Right lung (tissue), 10 donors: ENCODE measurements at places on chromosomes 3 and 15. TPM values are rescaled to one million over a fixed set of nuclear protein-coding genes. Genes with fewer than 3 reads are reported as not detected.

DNA sequence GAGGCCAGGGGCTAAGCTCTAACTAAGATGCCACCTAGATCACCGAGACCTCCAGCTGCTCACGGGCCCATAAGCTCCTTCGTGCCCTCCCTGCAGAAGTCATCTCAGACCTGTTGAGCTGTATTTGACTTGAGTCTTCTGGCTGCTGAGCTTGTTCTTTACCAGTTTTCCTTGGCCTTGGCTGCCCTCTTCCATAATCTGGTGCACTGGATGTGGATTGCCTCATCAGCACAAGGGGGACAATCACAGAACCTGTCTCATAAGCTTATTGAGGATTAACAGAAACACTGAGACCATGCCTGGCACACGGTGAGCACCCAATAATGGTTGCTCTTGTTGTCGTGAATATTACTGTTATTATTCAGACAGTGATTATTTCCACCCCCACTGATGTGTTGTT is 101.1 kb downstream of the EPHB1 start:
- no peak for DNase-seq

GRCh38 chr3:115833074-115833473 is 209.8 kb downstream of the GAP43 start:
- DNase-seq: no peak

GRCh38 chr15:57229051-57229450 is 147.3 kb upstream of the CGNL1 start:
- no peak for DNase-seq

DNA sequence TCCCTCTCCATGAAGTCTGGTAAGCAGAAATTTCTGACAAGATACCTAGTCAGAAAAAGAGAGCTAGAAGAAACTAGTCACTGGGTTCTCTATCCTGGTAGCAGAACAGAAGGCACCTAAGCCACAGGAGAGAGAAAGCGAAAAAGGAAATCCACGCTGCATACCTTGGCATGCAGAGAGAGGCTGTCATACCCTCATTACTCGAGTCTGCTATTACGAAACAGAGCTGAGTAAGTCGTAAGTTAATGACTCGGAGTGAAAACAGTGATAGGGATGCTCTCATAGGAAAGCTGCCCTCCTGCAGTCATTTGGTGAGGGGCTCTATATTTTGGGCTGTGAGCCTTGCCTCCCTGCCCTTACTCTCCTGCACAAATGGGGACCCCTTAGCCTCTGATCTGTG is 16.2 kb downstream of the CLRN1 start:
- no peak for DNase-seq

GRCh38 chr3:171458071-171458863 is 1.9 kb downstream of the TNIK start:
- no peak for DNase-seq

GRCh38 chr3:2525968-2526367 is 427.3 kb downstream of the CNTN4 start:
- no peak for DNase-seq

DNA sequence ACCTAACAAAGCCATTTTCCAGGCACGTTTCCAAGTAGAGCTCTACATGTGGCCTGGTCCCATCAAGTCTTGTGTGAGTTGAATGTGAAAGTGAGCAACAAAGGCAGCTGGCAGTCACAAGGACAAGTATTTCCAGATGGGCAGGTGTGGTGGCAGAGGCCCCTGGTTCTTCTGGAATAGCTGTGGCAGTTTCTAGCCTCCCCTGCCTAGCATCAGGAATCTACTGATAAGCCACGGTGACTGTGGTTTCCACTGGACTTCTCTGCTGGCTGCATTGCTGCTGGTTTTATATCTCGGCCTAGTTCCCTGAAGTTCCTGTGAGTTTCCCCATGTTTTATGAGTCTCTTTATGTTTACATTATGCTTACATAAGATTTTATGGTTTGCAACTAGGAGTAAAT is 117.7 kb downstream of the GOLIM4 start:
- no peak for DNase-seq

GRCh38 chr3:72496051-72496670 is 352.1 kb downstream of the SHQ1 start:
- peak; percentile 34 for DNase-seq

GRCh38 chr3:155766206-155766605 is 21.3 kb upstream of the PLCH1 start:
- DNase-seq: no peak

DNA sequence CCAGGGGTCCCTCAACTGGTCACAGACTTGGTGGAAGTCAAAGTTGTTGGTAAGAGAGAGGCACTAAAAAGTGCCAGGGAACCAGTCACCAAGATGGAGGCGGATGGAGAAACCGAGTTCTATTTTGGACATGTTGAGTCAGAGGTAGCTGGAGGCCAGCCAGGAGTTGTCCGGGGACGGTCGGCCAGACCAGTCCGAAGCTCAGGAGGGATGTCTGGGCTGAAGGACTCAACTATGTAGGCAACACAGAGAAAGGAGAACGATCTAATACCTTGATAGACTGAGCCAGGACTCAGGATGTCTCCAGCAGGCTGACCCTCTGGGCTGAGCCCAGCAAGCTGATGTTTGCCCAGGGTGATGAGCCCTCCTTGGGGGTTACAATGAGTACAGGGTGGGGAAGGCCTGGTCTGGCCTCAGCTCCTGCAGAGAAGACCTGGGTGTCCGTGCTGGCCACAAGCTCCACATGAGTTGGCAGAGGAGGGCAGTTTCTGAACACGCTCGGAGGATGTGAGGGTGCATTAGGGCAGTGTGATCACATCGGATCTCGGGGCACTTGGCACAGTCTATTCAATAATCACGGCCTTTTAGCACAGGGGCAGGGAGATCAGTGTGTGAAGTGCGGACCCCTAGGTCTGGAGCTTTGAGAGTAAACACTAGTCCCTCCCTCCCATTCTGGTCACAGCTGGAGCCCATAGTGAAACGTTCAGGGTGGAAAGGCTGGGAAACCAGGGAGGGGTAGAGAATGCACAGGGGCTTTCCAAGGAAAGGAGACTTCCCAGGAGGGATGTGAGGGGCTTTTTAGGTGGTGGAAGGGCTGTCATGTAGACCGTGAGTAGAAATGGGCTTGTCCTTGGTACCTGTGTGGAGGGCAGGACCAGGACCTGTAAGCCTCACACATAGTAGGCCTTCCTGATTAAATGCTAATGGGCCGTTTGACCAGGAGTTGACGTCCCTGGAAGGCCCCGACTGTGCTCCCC is 111.9 kb downstream of the ETFA start:
- no peak for DNase-seq

GRCh38 chr3:135083756-135084155 is 288.7 kb downstream of the EPHB1 start:
- DNase-seq: no peak

SNURF gene
- 23.2 TPM for polyA plus RNA-seq

GRCh38 chr3:106829206-106829605 is 548.0 kb upstream of the CCDC54 start:
- no peak for DNase-seq

GRCh38 chr3:82633319-82633718 is 871.9 kb upstream of the GBE1 start:
- DNase-seq: no peak

- peak; percentile 53 for DNase-seq
Observed at GRCh38 chr3:177197727-177198460, 612 bp upstream of the TBL1XR1 start.

DNA sequence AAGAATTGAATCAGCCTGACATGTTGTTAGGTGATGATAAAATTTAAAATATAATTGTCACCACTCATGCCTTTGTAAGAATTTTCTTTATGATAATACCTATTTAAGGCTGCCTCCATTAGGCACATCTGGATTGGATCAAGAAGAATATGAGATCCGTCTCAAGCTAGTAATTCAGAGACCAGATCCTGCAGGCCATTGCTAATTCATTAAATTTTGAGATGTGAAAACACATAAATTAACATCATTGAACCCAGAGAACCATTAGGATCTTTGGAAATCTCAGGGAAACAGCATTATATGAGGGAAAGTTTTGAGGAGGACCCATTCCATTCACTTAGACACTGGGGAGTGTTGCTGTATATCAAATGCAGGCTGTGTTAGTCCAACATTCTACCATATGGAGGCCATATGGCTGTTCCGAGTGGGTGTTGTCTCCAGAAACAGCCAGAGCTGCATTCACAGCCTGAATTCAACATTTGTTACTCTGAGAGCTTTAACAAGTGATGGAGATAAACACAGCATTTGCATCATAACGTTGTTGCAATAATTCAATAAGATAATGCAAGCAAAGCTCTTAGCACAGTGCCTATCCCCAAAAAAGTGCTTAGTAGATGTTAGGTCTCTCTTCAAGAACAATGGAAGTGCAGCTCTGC is 67.4 kb downstream of the DTWD1 start:
- DNase-seq: no peak

GRCh38 chr15:37016231-37016630 is 84.1 kb downstream of the MEIS2 start:
- no peak for DNase-seq

CCR3 gene
- 0.21 TPM for polyA plus RNA-seq

DNA sequence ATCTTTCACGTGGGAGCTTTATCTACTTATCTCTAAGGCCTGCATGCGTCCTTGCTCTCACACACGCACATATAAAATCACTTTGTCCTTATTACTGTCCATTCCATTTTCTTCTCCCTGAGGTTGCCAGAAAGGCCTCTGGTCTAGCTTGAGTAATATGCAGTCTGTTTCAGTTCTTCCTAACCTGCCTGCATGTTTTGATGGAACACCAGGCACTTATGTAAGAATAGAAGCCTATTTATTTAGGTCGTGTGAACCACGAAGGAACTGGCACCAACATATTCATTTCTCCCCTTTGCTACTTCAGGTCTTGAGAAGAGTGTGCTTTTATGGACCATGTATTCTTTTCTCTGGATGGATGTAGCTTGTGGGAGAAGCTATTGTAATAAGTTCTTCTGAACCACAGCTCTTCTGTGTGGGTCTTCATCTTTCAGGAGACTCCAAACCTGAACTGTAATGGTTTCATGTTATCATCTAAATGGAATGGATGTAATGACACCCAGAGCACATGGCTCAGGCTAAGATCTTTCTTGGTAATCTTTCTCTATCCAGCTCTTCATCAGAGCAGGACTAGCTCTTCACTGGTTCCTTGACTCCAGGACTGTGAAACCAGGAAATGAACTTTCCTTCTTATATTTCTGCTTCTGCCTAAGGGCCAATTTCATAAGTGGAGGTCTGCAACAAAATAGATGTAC is 53.8 kb downstream of the UBE2E2 start:
- no peak for DNase-seq

- no peak for DNase-seq
Observed at GRCh38 chr15:73934281-73934680, 8.0 kb downstream of the LOXL1 start.

DNA sequence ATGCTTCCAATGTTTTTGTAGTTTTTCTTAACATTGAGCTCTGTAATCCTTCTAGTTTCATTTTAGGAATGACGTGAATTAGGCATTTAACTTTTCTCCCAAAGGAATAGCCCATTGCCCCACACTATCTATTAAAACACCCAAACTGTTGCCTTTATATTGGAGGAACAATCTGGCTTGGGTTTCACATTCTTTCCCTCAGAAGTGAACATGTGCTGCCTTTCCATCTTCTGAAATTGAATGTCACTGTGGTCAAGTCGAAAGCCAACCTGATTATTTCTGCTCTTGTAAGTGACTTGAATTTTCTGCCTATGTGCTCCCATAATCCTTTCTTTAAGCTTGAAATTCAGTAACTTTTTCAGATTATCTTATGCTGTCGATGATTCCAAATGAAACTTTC is 214.5 kb downstream of the SLC9A9 start:
- no peak for DNase-seq

DNA sequence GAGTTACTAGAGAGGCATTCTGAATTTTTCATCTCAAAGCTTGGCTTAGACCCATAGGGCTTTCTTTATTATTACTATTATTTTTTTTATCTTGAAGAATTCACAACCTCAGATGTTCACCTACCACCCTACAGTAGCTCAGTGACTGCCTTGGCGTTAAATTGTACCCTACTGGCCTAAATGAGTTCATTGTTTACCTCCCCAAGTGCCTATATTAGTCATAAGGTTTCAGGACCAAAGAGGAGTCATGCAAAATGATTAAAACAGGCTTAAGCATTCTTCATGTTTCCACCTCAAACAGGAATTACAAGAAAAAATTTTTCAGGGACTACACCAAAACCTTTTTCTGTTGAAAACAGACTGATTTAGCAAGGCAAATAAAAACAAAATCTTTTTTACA is 751.5 kb downstream of the SQOR start:
- DNase-seq: no peak

DNA sequence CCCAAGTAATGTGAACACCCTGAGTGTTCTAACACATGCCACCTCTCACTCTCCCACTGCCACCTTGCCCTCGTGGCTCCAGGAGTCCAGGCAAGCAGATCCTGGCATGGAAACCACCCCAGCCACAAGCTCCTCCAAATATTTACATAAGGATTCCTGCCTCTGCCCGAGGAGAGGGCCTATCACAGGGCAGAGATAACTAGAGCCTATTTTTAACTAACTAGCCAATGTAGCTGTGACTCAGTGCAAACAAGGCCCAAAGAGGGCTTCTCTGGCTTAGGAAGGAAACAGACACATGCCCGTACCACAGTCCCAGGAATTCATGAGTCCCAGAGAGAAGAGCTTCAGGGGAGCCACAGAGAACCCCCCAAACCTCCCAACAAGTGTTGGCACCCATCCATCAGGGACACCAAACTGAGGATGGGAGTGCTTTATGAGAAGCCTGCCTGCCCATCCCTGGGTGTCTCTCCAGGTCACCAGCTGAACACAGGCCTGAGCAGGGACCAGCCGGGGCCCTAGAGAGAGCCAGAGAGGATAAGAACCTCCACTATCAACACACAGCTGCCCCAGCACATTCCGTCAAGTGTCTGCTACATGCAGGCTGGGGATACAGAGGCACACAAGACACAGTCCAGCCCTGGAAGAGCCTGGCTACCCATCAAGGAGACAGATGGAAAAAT is 9.2 kb downstream of the FYCO1 start:
- no peak for DNase-seq

GRCh38 chr3:27679691-27680090 is 42.4 kb downstream of the EOMES start:
- no peak for DNase-seq

GRCh38 chr3:164004205-164004604 is 1074.1 kb downstream of the SI start:
- no peak for DNase-seq

DNA sequence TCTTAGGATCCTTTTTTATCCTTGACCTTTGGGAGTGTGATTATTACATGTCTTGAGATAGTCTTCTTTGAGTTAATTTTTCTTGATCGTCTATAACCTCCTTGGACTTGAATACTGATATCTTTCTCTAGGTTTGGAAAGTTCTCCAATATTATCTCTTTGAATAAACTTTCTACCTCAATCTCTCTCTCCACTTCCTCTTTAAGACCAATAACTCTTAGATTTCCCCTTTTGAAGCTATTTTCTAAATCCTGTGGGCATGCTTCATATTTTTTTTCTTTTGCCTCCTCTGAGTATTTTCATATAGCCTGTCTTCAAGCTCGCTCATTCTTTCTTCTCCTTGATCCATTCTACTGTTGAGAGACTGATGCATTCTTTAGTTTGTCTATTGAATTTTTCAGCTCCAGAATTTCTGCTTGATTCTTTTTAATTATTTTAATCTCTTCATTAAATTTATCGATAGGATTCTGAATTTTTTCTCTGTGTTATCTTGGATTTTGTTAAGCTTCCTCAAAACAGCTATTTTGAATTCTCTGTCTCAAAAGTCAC is 12.1 kb downstream of the USF3 start:
- no peak for DNase-seq

PRR20G gene
- not detected for polyA plus RNA-seq

OR5K3 gene
- not detected for polyA plus RNA-seq

GPR171 gene
- 0.65 TPM for polyA plus RNA-seq

NEK10 gene
- 9.1 TPM for polyA plus RNA-seq
